ENCODE measurements at places on chromosomes 1 and 21. TPM values are rescaled to one million over a fixed set of nuclear protein-coding genes. Genes with fewer than 3 reads are reported as not detected.

GRCh38 chr1:153990468-153991150 lies at the start of gene RPS27:
RPS27 (plus strand) TSS chr1:153990762; CDS start chr1:153990797, 35 bp downstream.
- DNase-seq, result peak; percentile 86

DNA sequence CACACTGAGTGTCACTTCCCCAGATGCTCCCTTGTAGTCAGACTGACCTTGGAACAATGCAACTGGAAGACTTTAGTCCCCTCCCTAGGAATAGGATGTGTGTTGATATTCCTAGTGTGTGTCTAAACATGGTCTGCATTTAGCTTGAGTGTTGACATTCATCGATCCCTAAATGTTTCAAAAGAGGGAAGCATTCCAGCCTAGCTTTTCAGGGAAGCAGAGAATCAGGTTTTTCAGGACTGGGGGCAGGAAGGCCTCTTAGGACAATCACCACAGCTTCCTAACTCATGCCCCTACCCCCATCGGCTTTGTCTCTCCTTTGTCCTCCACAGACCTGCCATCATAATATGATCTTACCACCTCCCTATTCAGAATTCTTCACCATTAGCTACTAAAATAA lies 43.4 kb downstream of the NMNAT2 start:
- DNase-seq, result no peak

GRCh38 chr1:29991025-29991424 lies 732.4 kb downstream of the MATN1 start:
- DNase-seq, result peak; percentile 61

The DIO1 gene
- total RNA-seq, result not detected

The IRF6 gene
- total RNA-seq, result 13.3 TPM

The AGT gene
- total RNA-seq, result not detected

The IL20 gene
- not detected for total RNA-seq

The PLCH2 gene
- total RNA-seq, result 0.19 TPM
